ENCODE measurements at places on chromosomes 3 and 15.

- DNase-seq = no peak
Observed at GRCh38 chr15:80246425-80246894, 5.6 kb downstream of the CTXND1 start.

GRCh38 chr15:60875681-60876080 is 353.4 kb downstream of the RORA start:
- DNase-seq = no peak

- no peak for DNase-seq
Observed at GRCh38 chr3:85426121-85426520, 467.3 kb downstream of the CADM2 start.

DNA sequence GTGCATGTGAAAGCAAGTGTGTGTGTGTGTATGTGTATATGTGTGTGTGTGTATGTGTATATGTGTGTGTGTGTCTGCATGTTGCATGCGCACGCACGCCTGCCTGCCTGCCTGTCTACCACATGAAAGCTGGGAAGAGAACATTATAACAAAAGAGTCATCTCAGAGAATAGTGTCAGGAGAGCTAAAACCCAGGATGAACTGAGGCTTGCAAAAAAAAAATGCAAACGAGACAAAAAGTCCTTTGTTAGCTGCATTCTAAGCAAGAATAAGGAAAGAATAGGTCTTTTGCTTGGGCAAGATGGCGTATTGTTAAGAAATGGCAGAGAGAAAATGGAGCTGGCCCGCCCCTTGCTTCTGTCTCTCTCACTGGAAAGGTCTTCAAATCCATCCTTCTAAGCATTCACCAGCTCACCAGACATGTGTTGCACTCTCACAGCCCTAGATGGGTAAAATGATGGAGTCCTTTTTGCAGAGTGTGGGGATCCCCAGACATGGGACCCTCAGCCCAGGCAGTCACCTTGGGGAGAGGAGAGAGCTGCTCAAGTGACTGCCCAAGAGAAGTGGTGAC is 16.4 kb downstream of the WNT7A start:
- DNase-seq = no peak

- DNase-seq = no peak
Observed at GRCh38 chr3:16866571-16866970, 18.2 kb upstream of the PLCL2 start.

DNA sequence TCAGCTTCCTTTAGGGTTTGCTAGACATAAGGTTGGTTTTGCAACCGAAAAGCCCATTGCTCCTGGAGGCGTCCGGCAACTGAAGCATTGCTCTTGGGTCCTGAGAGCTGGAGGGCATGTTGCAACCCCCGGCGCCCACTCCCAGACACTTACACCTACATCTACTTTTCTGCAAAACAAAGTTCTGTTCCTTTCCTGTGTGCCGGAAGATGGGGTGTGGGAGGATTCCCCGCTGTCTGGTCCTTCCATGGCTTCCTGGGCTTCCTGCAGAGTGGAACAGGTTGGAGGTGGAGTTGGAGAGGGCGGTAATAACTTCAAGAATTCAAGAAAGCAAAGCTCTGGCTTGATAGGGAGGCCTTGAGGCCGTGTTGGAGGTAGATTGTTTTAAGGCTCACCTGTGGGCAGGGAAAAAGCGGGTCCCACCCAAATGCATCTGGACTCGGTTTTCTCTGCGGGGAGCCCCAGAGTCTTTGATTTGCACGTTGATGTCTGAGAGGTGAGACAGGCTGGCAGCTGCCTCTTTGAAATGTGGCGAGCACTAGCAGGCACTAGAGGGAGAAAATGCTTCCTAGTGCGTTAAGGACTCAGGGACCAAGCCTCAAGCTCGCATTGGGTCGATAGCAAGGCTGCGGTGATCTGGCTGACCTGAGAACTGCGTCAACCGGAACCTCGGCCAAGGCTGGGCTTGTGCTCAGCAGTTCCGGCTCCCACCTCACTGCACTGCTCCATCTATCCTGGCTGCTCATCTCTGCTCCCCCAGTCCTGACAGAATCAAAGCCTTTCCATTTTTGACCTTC is 39.5 kb downstream of the NR2F2 start:
- no peak for DNase-seq

Data from stimulated activated CD8-positive, alpha-beta memory T cell treated with anti-CD3 and anti-CD28 coated beads, Interleukin-2, amount 100 ng/mL, for 1 hour (primary cell).